ENCODE measurements at places on chromosomes 6 and 20. TPM values are rescaled to one million over a fixed set of nuclear protein-coding genes. Genes with fewer than 3 reads are reported as not detected.

DNA sequence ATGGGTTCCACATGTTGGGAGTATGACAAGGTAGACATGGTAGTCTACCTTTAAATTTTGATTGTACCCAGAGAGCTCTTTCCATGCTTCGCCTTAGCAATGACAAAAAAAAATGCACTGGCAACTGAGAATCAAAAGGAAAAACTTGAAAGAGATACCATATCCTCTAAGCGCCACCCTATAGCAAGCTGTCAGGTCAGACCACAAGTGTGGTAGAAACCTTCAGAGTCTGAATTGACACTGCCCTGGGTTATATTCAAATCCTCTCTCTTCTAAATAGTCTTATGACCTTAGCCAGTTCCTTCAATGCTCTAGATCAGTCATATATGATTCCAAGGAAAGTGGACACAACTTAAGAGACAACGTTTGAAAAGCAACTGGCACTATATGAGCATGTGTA lies 45.6 kb upstream of the SMLR1 start:
- no peaks in the 10 kb centered on the region for H3K4me1 ChIP-seq
- H3K36me3 ChIP-seq, result no peaks in the 10 kb centered on the region
- H3K4me3 ChIP-seq, result no peak overlapping the region
- no peak overlapping the region for H3K27ac ChIP-seq

The C6orf15 gene
- total RNA-seq, result not detected

The GJA10 gene
- not detected for total RNA-seq

DNA sequence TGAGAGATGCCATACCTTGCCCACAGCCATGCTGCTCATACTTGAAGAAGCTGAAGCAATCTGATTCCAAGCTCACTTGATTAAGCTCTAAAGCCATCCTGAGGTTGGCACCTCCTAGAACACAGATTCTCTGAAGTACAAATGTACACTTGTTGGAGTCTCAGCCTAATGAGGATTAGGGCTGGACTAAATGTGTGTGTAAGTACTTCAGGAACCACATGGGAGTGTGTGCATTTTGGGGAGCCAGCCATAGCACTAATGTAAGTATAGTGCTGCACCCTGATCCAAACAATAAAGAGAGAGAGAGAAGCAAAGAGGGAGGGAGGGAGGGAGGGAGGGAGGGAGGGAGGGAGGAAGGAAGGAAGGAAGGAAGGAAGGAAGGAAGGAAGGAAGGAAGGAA lies 458.6 kb downstream of the MAFB start:
- no peak for DNase-seq
- no peaks in the 10 kb centered on the region for H3K36me3 ChIP-seq
- no peaks in the 10 kb centered on the region for H3K27me3 ChIP-seq
- no peaks in the 10 kb centered on the region for H3K4me1 ChIP-seq

- no peak overlapping the region for H3K4me3 ChIP-seq
- no peaks in the 10 kb centered on the region for H3K36me3 ChIP-seq
- H3K27me3 ChIP-seq, result no peaks in the 10 kb centered on the region
- H3K4me1 ChIP-seq, result no peaks in the 10 kb centered on the region
- no peak overlapping the region for H3K27ac ChIP-seq
Measured at GRCh38 chr6:148869585-148869984, 122.8 kb downstream of the UST start.

The COL11A2 gene
- total RNA-seq, result 1.7 TPM

DNA sequence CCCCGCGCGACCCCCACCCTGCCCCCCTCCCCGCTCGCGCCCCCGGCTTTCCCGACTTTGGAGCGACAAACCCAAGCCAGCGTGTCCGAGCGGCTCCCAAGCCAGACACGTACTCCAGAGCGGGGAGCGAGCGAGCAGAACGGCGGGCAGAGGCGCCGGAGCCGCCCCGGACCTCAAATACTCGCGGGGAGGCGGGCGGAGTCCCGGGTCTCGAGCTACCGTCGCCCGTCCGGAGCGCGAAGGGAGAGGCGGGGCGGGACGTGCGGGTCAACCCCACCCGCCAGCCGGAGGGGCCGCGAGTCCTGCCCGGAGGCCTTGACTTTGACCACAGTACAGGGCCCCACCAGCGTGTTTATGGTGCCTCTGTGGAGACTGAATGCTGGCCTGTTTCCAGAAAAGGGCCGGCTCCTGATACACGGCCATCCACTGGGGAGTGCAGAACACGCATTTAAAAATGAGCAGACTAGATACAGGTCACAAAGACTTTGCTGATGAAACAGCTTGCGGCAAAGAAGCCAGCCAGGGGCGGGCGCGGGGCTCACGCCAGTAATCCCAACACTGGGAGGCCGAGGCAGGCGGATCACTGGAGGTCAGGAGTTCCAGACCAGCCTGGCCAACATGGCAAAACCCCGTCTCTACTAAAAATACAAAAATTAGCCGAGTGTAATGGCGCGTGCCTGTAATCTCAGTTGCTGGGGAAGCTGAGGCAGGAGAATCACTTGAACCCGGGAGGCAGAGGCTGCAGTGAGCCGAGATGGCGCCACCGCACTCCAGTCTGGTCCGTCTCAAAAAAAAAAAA lies at the start of gene SERPINB6:
SERPINB6 (minus strand) TSS at position 148 of the 799 bp plus-strand sequence. CDS start 12,235 bp downstream, outside the sequence.
- H3K4me1 ChIP-seq, result peaks cover 8% of the 10 kb centered on the region
- peak within 1 kb of the TSS; percentile 51 for H3K27ac ChIP-seq
- peak; percentile 76 for DNase-seq
- no peaks in the 10 kb centered on the region for H3K27me3 ChIP-seq

GRCh38 chr20:10185741-10186558 lies 32.7 kb upstream of the SNAP25 start:
- no peak overlapping the region for H3K4me3 ChIP-seq
- no peak overlapping the region for H3K27ac ChIP-seq
- DNase-seq, result no peak
- no peaks in the 10 kb centered on the region for H3K4me1 ChIP-seq
- H3K27me3 ChIP-seq, result no peaks in the 10 kb centered on the region

GRCh38 chr20:16115911-16116552 lies 457.2 kb downstream of the KIF16B start:
- H3K27me3 ChIP-seq, result no peaks in the 10 kb centered on the region
- no peaks in the 10 kb centered on the region for H3K4me1 ChIP-seq
- no peak overlapping the region for H3K27ac ChIP-seq

The DUSP15 gene
- not detected for total RNA-seq

DNA sequence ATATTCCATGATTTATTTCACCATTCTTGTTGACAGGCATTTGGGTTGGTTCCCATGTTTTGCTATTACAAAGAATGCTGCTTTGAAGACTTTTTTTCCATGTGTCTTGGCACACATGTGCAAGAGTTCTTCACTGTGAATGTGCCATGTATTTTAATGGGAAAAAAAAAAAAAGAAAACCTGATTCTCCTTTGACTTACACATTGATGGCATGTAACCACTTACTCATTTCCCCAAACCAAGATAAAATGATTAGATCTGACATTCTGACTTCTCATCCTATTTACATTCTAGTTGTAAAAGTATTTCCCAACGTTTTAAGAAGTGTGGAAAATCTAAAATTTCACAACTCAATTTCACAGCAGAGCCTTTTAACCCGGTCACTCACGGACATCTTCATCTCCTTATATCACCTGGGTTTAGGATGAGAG lies 4.4 kb downstream of the CAP2 start:
- H3K36me3 ChIP-seq, result no peaks in the 10 kb centered on the region
- DNase-seq, result peak; percentile 63
- H3K27ac ChIP-seq, result no peak overlapping the region
- H3K4me1 ChIP-seq, result peaks cover 10% of the 10 kb centered on the region
- no peaks in the 10 kb centered on the region for H3K27me3 ChIP-seq
- no peak overlapping the region for H3K4me3 ChIP-seq

The GGTLC1 gene
- not detected for total RNA-seq

The PAK5 gene
- total RNA-seq, result not detected

The ZNF165 gene
- total RNA-seq, result 0.30 TPM

The LTV1 gene
- 26.9 TPM for total RNA-seq

The TCF15 gene
- total RNA-seq, result 1.3 TPM

DNA sequence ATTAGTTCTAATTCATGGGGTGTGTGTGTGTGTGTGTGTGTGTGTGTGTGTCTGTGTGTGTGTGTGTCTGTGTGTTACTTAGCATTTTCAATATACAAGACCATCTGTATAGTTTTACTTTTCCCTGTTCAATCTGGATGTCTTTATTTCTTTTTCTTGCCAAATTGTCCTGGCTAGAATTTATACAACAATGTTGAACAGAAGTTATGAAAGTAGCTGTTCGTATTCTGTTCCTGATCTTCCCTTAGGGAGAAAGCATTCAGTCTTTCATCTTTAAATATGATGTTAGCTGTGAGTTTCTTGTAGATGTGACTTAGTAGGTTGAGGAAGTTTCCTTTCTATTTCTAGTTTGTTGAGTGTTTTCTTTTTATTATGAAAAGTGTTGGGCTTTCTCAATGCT lies 334.7 kb upstream of the RNF24 start:
- no peaks in the 10 kb centered on the region for H3K4me1 ChIP-seq
- H3K27me3 ChIP-seq, result peaks cover 16% of the 10 kb centered on the region

The BMP2 gene
- total RNA-seq, result 11.1 TPM

The CST2 gene
- not detected for total RNA-seq

DNA sequence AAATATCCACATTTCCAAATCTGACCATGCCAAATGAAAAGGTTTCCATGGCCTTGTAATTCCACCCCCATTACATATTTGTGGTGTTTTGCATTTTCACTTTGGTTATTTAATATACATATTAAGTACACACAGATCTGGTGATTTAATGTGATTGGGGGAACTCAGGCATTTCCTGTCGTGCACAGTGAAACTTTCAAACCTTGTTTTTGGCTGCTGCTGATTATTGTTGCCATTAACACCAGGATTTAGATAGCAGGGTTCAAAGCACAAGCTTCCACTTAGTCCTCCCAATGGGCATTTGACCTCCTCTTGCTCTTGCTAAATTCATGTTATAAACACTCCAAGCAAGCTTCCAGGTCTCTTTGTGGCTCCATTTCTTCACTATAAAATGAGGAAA lies 166.5 kb downstream of the SOBP start:
- H3K36me3 ChIP-seq, result no peaks in the 10 kb centered on the region
- no peak overlapping the region for H3K4me3 ChIP-seq
- DNase-seq, result no peak

- H3K4me1 ChIP-seq, result peaks cover 10% of the 10 kb centered on the region
- H3K27me3 ChIP-seq, result no peaks in the 10 kb centered on the region
- DNase-seq, result no peak
- H3K27ac ChIP-seq, result no peak overlapping the region
- H3K36me3 ChIP-seq, result no peaks in the 10 kb centered on the region
- no peak overlapping the region for H3K4me3 ChIP-seq
Measured at GRCh38 chr20:49181265-49181877, 6.8 kb downstream of the STAU1 start.

The LPA gene
- total RNA-seq, result not detected

GRCh38 chr6:139568956-139569538 lies 194.6 kb upstream of the CITED2 start:
- H3K4me1 ChIP-seq, result peaks cover 24% of the 10 kb centered on the region
- H3K36me3 ChIP-seq, result no peaks in the 10 kb centered on the region
- peak overlapping the region; percentile 81 for H3K27ac ChIP-seq
- no peak overlapping the region for H3K4me3 ChIP-seq
- DNase-seq, result peak; percentile 80

DNA sequence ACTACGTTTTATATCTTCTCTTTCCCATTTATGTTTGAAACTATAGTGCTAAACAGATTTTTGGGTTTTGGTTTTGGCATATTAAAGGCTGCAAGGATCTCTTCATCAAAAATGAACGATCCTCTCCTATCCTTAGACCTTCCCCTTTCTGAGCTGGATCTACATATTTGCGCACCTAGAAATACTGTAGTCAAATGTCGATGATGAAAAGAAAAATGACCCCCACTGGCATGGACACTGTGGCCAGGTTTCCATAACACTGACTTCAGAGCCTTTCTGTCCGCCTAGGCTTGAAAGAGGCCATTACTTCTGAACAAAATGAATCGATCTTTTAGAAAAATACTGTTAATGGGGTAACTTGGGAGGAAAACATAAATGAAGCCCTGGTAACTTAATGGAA lies 5.8 kb downstream of the FLRT3 start:
- DNase-seq, result no peak
- no peaks in the 10 kb centered on the region for H3K27me3 ChIP-seq
- peaks cover 2% of the 10 kb centered on the region for H3K4me1 ChIP-seq
- no peaks in the 10 kb centered on the region for H3K36me3 ChIP-seq
- H3K27ac ChIP-seq, result no peak overlapping the region
- no peak overlapping the region for H3K4me3 ChIP-seq

The SLC52A3 gene
- total RNA-seq, result not detected
